ENCODE measurements at places on chromosomes 12 and 14.
A peak's percentile ranks its signal among the peaks of the same experiment; 100 is the strongest.

GRCh38 chr12:76762601-76762980 lies 1.3 kb upstream of the ZDHHC17 start:
- no peak for DNase-seq

- DNase-seq: no peak
These were observed 27.0 kb downstream of the SYNE3 start for GRCh38 chr14:95489214-95490137.

GRCh38 chr14:50333014-50333509 lies 20.9 kb downstream of the DMAC2L start:
- DNase-seq: no peak

DNA sequence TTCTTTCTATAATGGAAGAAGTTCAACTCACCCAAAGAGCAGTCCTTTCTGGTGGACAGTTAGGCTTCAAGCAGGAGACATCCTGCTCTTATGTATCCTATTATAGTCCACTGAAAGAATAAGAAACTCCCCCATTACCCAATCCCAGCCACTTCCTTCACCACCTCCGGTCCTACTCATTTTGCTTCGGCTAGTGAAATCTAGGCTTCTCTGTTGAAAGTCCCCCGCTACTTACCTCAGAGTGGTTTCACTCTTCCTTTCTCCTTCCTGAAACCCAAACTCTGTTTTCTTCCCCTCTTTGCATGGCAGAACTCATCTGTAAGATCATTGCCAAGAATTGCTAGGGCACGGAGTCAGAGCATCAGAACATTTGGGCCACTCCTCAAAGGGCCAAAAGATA lies at the start of gene GPR84:
Gene GPR84 (minus strand): TSS at position 74 of the 400 bp plus-strand sequence. CDS start 635 bp downstream, outside the sequence.
- peak; percentile 77 for DNase-seq

DNA sequence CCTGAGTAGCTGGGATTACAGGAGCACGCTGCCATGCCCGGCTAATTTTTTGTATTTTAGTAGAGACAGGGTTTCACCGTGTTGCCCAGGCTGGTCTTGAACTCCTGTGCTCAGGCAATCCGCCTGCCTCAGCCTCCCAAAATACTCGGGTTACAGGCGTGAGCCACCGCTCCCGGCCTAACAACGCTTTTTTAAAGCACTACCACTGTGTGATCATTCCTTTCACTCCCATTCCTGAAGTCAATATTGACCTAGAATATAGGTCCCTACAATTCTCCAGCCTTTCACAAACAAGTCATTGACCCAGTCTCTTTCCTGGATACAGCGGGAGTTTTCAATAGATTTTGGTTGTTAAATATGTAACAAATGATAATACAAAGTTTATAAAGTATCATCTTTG lies 62.8 kb downstream of the KIF21A start:
- no peak for DNase-seq

DNA sequence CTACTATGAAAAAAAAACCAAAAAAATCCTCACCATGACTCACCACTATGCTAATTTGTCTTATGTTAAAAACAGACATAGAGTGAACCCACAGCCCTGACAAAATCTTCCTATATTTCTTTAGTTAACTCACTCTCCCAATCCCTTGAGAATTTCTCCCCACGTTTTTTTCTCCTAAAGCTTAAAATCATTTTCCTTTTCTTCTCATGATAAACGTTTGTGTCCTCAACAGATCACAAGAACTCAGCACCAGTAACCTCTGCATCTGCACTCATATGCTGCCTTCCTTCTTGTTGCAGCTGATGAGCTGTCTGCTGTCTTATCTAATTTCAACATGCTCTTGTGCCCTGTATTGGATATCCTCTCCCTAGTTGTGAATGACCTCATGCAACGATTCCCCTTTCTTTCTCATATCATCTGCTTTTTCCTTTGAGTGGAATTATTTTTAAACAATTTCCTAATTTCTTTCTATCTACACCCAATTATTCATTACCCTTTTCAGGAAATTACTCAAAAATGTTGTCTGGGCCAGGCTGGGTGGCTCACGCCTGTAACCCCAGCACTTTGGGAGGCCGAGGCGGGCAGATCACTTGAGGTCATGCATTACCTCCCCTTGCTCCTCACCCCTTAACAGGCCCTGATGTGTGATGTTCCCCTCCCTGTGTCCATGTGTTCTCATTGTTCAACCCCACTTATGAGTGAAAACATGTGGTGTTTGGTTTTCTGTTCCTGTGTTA lies 427.5 kb upstream of the MGAT4C start:
- no peak for DNase-seq

GRCh38 chr14:74048281-74048680 lies 29.1 kb downstream of the BBOF1 start:
- DNase-seq: no peak

DNA sequence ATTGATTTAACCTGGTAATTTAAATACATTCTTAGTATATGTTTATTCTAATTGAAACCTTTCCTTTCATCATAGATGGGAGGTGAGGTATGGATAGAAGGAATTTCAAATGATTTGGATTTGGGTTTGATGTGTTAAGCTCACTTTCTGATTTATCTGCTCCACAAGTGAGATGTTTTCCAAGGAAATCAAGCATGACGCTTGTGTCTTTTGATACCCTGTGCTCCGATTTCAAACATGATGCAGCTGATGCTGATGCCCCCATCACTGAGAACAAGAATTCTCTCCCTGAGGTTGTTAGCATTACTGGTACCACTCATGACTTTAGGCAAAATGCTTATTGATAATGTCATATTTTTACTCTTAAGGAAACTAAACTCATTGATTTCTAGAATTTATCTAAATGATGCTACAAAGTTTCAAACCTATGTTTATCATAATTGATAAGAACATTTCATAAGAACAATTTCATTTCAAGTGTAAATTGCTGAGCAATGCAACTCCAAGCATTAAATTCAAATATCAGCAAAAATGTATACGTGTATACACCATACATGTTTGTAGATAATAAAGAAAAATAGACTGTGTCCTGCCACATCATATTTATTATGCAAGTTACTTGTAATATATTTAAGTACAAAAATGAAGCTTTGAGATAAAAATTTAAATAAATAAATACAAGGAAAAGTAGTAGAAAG lies 75.5 kb upstream of the LRIG3 start:
- no peak for DNase-seq

DNA sequence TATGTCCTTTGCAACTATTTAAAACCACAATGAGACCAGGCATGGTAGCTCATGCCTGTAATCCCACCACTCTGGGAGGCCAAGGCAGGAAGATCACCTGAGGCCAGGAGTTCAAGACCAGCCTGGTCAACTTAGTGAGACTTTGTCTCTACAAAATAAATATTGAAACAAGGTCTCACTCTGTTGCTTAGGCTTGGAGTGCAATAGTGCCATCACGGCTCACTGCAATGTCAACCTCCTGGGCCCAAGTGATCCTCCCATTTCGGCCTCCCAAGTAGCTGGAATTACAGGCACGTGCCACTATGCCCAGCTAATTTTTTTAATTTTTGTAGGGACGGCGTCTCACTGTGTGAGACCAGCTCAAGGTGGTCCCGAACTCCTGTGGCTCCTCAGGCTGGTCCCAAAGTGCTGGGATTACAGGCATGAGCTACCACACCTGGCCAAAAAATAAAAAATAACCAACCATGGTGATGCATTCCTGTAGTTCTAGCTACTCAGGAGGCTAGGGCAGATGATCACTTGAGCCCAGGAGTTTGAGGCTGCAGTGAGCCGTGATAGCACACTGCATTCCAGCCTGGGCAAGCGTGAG lies 955 bp upstream of the FITM1 start:
- no peak for DNase-seq

GRCh38 chr12:111954969-111955368 lies 58.0 kb downstream of the TMEM116 start:
- DNase-seq: no peak

- DNase-seq: no peak
These were observed 863 bp downstream of the DENND5B start for GRCh38 chr12:31589904-31590641.

GRCh38 chr12:26204612-26205289 lies 9.4 kb downstream of the SSPN start:
- no peak for DNase-seq

GRCh38 chr12:130127912-130128789 lies 34.1 kb upstream of the FZD10 start:
- no peak for DNase-seq

GRCh38 chr14:95327558-95328374 lies 8.1 kb upstream of the CLMN start:
- no peak for DNase-seq

GRCh38 chr12:94940771-94941170 lies 62.7 kb downstream of the NDUFA12 start:
- no peak for DNase-seq

DNA sequence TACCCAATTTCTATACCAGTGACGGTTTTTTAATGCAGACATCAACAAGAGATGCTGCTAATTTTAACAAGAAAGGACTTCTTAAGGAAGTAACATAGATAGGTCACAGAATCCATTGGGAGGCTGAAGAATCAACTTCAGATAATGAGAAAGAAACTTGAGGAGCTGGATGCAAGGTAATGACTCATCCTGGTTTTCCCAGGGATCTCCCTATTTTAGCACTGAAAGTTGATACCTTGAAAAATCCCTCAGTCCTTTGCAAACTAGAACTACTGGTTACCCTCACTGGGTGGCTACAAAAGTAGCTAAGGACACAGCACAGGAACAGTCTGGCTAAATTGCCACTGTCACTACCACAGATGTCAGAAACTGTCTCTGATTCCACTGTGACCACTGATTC lies 561.9 kb downstream of the FLRT2 start:
- DNase-seq: no peak

- no peak for DNase-seq
These were observed 1052.7 kb downstream of the TMEM121 start for GRCh38 chr14:106579084-106579483.

DNA sequence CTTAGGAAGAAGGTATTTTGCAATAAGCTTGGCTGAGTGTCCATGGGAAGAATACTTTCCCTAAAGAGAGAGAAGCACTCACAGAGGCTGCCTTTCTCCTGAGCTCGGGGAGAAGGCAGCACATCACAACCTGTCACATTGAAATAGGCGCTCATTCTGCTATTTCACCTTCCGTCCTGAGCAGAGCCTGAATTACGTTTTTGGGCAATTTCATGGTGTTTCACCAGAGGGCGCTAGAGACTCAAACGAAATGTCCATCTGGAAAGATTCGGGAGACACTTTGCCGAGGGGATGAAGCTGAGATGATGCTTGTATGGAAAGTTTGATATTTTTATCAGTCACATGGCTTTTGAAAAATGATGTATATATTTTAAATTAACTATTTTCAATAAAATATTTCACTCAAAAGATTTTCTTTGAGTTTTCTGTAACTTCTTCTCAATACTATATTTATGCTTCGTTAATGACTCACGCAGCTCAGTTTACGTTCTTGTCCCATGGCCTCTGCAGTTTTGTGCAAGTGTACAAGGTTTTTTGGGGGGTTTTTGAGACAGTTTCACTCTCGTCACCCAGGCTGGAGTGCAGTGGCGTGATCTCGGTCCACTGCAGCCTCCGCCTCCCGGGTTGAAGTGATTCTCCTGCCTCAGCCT lies 17.4 kb upstream of the B4GALNT3 start:
- DNase-seq: peak; percentile 56

DNA sequence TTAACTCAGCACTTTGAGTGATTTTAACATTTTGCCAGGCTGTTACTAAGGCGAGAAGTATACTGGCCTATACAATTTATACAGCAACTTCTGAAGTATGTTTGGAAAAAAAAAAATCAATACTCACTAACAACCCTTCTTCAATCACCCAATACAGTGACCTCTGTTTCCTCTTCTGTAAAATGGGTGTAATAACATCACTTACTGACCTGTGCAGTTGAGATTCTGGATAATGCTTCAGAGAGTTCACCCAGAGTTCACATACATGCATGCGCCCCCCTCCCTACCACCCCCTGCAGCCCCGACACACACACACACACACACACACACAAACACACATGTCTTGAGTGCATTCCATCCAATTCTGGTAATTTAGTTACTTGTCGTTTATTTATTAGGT lies 9.1 kb downstream of the PAH start:
- DNase-seq: no peak

GRCh38 chr12:77402716-77403115 lies 337.3 kb upstream of the E2F7 start:
- DNase-seq: no peak

DNA sequence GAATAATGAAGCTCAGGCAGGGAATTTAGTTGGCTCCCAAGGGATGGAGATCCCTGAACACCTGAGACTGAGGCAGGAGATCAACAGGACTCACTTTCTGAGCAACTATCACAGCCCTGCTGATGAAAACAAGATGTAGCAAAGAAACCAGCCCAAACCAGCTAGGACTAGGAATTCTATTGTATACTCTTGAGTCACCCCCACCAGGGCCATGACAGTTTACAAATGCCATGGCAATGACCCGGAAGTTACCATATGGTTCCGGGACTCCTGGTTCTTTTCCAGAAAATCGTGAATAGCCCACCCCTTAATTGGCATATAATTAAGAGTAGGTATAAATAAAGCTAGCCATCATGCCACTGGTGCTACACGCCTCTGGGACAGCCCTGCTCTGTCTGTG lies 46.0 kb upstream of the OASL start:
- no peak for DNase-seq

- no peak for DNase-seq
These were observed 68.2 kb upstream of the WSCD2 start for GRCh38 chr12:108060903-108061302.

GRCh38 chr12:11678781-11679180 lies 29.3 kb downstream of the ETV6 start:
- no peak for DNase-seq

DNA sequence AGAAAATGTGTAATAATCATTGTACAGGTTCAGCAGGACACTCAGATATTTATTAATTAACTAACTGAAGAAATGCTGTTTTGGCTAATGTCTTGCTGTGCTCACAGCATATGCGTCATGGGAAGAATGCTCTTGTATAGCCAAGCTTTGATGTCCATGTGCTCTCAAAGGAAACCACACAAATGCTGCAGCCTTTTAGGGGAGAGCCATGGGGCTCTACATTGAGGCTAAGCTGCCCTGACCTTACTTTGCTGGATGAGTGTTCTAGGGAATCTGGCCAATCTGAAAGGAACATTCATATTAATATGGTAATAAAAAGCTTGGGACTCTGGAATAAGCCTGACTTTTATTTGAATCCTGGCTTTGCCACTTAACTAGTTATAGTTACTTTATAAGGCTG lies 9.5 kb upstream of the CRADD start:
- no peak for DNase-seq

- no peak for DNase-seq
These were observed 700 bp downstream of the CDK4 start for GRCh38 chr12:57751432-57751787.
